GM18507 (cell line): ENCODE measurements at places on chromosomes 4 and X.

GRCh38 chrX:39888730-39889129, 209.0 kb downstream of the BCOR start:
- no peak for DNase-seq

DNA sequence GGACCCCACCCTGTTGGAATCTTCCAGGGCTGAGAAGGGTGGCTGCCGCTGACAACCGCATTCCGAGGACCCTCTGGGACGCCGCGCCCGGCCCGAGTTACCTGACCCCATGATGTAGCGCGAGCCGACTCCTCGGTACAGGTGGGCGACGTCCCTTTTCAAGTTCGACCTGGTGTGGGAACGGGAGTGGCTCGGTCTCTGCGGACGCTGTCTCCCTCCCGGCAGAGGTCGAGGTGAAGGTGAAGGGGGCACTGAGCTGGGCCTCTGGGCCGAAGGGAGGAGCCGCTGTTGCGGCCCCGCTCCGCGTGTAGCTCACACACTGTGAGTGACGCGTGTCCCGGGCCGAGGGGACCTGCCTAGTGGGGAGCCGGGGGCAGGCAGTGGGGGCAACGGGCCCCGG, 4.5 kb downstream of the GTPBP6 start:
- no peak for DNase-seq

DNA sequence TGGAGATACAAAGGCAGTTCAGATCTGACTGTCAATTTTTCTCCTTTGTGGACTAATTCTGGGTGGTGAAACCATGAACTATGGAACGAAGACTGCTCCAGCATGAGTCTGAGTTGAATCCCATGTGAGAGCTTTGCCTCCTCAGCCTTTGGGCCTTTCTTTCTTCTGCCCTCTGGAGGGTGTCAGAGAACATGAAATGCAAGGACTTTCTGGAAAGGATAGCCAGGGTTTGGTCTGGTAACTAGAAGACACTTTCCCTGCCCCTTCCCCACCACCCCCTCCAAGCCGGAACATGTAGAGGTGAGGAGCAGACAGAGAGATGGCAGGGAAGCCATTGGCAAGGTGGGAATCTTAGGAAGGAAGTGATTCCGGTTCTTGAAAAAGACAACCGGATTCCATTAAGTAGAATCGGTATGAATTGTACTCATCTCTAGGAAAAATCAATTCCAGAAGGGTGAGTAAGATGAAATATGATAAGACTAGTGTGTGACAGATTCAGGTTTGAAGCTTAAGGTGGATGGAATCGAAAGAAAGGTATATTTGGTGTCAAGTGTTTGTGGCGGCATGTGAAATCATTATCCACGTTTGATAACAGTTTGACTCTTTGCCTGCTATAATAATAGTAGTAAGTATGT, 19.0 kb downstream of the FHL1 start:
- DNase-seq: no peak

- DNase-seq: no peak
Observed at GRCh38 chrX:16778545-16778944, 7.7 kb upstream of the TXLNG start.

- no peak for DNase-seq
Observed at GRCh38 chrX:7746856-7747255, 96.1 kb upstream of the VCX start.

DNA sequence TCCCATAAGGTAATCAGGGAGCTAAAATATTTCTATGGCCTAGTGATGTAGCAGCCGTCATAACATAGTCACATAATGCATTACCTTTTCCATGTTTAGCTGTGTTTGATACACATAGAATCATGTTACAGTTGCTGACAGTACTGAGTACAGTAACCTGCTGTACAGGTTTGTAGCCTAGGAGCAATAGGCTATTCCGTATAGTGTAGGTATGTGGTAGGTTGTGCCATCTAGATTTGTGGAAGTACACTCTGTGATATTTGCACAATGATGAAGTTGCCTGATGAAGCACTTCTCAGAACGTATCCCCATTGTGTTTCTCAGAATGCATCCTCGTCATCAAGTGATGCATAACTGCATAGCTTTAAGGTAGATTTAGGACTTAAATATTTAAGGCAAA, 495.6 kb upstream of the ZFP42 start:
- no peak for DNase-seq

DNA sequence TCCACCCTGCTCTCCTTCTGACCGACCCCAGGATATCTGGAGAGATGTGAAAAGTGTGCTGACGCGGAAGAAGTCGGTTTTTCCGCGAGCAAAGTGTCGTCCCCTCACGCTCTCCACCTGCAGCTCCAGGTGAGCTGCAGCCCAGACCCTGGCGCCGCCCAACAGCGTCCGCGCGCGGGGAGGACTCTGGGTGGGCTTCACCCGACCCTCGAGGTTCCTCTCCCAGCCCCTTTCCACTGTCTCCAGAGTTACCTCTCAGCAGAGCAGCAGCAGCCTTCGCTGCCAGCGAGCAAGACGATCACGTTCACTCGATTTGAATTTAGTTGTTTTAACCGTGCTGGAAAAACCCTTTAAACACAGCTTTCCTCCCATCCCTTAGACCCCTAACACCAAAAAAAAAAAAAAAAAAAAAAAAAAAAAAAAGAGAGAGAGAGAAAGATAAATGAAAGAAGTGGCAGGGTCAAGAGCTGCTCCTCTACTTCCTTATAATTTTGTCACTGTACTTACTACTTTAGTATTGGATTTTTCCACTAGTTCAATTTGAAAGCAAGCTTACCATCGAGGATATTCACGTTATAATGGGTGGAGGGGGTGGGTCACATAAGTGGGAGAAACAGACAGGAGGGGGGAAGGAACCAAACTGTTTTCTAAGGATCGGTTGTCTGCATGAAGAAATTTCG, 758 bp upstream of the NR3C2 start:
- no peak for DNase-seq

DNA sequence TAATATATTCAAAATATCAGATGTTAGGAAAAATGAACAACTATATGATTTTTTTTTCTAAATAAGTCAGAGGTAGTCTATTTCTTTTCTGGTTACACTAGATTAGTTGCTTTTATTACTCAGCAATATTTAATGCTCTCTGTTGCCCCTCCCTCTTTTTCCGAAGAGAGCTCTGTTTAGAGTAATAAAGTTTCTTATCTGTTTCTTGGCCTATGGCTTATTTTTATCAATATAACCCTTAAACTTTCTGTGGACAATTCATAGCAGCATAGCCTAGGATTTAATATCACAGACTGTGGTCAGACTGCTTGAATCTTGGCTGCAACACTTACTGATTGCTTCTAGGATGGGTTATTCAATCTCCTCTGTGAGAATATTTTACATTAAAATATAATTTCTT, 2315.4 kb upstream of the AGA start:
- no peak for DNase-seq

GRCh38 chrX:134191281-134191680, 45.7 kb upstream of the CCDC160 start:
- no peak for DNase-seq
